ENCODE measurements at places on chromosomes 6 and 20.

DNA sequence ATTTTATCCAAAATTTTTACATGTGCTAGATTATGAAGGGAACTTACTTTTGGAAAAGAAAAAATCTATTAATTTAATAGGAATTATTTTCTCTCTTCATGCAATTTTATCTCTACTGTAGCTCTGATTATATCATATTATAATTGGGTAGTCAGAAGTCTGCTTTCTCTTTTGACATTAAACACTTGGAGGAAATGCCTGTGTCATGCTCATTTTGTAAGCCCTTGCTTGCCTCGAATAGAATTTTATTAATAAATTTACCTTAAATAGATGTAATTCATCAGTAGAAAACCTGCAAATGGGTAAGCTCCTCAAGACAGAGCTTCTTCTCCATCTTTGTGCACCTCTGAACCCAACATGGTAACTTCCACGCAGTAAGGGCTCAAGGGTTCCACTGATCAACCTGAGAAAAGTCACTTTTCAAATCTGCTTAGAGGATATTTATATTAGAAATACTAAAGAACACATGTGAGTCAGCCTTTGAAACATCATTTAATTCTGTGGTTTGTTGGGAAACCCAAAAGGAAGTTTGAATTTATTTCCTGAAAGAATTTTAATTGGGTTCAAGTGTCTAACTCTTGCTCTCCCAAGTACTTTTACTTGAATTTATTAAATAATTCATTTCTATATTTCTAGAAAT, 266.0 kb downstream of the ALDH8A1 start:
- no peak for DNase-seq

DNA sequence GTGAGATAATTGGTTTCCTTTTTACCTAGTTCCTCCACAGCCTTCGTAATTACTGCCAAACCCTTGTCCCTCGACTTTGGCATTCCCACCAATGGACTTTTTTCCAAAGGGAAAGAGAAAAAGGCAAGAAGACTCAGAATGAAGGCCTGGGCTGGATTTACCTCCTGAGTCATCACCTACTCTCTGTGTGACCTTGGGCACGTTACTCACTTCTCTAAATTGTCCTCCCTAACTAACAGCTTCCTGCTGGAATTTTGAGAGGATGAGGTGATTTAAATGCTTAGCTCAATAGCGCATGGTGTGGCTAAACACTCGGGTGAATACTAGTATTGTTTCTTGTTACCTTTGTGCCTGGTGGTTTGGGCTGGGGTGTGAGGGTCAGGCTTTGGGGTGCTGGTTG, 146.6 kb downstream of the DHX35 start:
- DNase-seq, result no peak

DNA sequence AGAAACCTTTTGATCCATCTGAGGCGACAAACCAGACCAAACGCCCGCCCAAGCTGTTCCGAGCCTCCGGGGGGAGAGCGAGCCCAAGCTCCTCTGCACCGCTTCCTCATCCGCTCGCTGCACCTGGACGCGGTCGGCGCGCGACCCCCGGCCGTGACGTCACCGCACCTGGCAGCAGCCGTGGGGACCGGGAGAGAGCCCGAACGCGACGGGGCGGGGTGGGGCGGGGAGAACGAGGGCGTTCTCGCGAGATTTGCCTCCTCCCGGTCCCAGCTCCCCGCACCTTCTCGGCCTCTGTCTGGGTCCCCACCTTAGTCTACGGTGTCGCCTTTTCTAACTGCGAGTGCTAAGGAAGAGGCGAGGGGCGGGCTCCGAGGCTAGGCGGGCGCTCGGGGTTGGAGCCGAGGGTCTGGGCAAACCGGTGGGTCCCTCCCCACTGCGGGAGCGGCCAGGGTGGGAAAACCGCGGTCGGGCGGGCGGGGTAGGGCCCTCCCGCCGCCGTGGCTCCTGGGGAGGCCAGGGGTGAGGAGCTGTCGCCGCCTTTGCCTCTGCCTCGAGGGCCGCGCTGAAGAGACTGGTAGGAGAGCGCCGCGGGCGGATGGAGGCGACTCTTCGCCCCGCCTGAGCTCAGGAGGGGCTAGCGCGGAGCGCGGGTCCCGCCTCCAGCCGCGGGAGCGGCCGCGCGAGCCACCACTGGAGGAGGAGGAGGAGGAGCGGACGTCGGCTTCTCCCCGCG, at the start of gene CD2AP:
Gene CD2AP, plus strand, starts transcription at position 293 of the 736 bp plus-strand sequence. CDS start 456 bp downstream, outside the sequence.
- peak; percentile 89 for DNase-seq

DNA sequence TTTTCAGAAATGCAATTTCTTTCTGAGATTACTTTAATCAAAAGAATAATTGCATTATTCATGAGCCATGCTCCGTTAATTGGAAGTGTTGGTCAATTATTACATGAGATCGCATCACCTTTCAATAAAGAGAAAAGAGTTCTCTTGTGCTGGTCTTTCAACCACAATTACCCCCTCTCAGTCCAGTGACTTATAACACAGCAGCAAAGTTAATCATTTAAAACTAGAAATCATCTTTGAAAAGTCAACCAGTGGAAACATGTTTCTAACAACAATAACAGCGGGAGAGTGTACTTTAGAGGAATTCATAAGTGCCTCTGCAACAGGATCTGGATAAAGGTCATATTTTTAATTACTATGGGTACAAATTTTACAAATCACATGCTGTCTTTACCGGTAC, 384.4 kb upstream of the AGPAT4 start:
- DNase-seq, result no peak

DNA sequence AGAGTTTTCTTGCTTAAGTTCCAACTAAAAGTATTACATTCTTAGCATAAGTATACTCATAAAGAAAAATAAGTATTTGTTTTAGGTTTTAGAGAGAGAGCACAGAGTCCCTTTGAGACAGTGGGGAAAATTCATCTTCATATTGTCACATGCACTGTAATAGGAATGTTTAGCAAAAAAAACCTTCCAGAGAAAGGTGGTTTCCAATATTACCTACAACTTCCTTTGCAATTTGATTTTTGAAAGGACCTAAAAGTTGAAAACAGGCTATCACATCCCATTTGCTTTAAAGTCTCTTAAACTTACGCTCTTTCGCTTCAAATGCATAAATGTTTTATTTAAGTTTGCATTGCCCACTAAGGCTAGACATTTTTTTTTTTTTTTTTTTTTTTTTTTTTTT, 86.4 kb downstream of the OPRM1 start:
- no peak for DNase-seq

DNA sequence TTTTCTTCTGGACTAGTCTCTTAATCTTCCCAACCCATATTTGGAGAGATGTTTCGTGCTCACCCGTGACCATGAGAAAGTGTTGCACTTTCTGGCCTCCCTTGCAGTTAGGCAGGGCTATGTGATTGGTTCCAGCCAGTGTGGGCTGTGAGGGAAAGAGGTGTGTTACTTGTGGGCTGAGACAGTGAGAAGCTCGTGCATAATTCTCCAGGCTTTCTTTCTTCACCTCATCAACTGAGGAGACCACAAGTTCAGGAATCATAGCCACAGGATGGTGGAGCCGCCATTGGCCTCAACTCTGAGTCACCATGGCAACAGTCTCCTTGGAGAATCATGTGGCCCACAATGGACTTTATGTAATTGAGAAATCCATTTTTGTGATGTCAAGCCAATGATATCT, 57.5 kb upstream of the FUCA2 start:
- no peak for DNase-seq

DNA sequence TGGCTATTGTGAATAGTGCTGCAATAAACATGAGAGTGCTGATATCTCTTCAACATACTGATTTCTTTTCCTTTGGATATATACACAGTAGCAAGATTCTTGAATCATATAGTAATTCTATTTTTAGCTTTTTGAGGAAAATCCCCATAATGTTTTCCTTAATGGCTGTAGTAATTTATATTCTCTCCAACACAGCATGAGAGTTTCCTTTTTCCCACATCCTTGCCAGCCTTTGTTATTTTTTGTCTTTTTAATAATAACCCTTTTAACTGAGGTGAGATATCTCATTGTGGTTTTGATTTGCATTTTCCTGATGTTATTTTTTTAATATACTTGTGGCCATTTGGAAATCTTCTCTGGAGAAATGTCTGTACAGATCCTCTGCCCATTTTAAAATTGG, 132.6 kb downstream of the PRL start:
- DNase-seq, result no peak

GRCh38 chr6:24985323-24985722, 49.6 kb upstream of the RIPOR2 start:
- no peak for DNase-seq

DNA sequence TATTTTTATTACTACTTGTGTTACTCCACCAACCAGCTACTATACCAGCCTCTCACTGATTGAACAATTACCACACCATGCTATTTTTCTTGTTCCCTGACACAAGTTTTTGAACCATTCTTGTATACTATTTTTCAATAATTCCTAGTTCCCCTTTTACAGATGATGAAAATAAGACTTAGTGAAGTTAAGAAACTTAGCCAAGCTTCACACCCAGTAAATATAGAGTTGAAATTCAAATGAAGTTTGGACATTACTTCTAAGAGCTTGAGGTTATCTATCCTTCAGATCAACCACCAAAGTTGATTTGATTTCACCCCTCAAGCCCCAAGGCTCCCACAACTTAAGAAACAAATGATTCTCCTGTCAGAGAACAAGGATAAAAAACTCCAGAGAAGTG, 13.1 kb upstream of the BCAS1 start:
- DNase-seq, result no peak

DNA sequence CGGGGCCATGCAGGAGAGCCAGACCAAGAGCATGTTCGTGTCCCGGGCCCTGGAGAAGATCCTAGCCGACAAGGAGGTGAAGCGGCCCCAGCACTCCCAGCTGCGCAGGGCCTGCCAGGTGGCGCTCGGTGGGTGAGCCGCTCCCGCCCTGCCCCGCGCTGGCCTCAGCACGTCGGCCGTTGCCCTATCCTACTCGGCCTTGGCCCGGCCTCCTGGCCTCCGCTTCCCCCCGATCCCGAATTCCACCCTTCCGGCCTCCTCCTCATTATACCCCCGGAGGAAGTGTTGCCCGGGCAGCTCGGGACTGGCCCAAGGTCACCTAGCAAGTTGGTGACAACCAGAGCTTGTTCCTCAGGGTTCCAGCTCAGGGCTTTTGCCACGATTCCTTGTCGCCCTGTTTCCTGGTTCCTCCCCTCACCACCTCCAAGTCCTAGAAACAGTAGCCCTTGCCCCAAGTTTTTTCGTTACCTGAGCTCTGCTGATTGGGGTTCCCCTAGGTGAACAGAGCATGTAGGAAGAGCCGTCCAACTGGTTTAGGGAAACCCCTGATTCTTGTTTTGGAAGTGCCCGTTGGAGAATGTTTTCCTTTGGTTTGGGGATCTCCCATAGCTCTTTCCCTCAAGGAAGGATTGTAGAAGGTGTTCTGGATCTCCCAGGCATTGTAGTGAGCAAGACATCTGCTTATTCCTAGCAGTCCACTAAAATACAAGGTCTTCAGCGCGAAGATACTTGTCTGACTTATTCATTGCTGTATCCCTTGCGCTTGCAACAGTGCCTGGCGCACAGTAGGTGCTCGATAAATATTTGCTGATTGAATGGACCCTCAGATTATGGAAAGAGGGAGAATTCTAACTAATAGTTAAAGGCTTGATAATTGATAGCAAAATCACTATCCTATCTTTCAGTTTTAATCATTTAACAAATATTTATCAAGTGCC, 641 bp downstream of the ARFGEF2 start:
- DNase-seq, result no peak

- no peak for DNase-seq
These were observed 22.9 kb downstream of the DHX35 start for GRCh38 chr20:38985060-38985459.

DNA sequence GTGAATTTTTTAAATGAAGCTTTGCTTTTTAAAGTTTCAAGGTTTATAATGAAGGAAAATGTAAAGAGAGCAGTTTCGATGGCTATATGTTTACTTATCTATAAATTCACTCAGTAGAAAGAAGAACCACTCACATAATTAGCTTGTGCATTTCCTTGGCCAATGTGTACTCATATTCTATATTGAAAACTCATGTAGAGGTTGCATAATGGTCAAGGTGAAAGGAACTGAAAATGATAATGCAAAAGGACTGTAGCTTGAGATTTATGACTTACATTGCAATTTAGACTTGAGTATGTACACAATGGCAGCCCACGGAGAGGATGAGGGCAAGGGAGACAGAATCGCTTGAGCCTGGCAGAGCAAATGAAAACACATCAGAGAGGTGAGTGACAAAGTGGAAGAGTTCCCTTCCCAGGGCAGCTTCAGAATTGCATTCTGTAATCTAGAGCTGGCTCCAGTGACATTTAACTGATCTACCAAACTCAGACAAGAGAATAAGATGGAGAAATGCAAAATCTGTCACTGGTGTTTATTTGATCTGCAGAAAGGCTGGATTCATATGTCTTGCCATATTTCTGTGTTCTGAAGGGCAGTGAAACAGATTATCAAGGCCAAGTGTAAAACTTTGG, 191.8 kb downstream of the TMEM200A start:
- no peak for DNase-seq

DNA sequence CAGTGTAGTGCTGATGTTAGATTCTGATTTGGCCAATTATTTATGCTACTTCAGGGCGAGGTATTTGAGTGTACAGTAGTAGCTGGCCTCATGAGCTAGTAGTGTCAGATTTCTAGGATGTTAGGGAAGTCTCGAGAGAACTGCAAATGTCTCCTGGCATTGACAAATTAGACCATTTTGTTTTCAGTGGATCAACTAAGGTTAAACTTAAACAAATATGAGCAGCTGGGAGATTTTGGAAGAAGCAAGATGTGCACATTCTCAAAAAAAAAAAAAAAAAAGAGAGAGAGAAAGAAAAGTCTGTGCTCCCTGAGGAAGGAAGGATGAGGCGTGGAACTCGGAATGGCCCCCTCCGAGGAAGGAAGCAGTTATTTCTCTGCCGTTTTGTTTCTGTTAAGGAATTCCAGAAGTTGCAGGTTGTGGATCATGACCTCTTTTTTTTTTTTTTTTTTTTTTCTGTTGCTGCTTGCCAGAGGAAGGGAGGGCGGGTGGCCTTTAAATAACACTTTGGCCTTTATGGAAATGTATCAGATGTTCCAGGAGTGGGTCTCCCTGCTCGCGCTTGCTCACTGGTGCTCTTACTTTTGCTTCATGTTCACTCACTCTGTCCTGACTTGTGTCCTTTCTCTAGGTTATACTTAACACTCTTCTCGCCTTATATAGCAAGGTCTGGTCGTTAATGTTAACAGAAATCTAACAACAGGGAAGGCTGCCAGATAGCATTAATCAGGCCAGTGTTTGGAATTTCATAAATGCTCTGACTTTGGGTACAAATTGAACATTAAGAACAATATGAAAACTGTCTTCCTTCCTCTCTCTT, 124.4 kb downstream of the TCP11 start:
- no peak for DNase-seq

Measured in G401 (cell line).